Dermis blood vessel endothelial cell (primary cell): ENCODE measurements at places on chromosomes 6 and 20. TPM values are rescaled to one million over a fixed set of nuclear protein-coding genes. Genes with fewer than 3 reads are reported as not detected.

OR2H2 gene
- total RNA-seq, result not detected in 2 replicates

AGER gene
- total RNA-seq, result 0.74 and 0.85 TPM in 2 replicates

CDH4 gene
- 0.17 and 0.47 TPM in 2 replicates for total RNA-seq

MYH7B gene
- total RNA-seq, result under 0.01 and 0.17 TPM in 2 replicates

COL10A1 gene
- not detected in 2 replicates for total RNA-seq

TFAP2A gene
- under 0.01 and 0.05 TPM in 2 replicates for total RNA-seq

WASF1 gene
- total RNA-seq, result 11.4 and 22.0 TPM in 2 replicates

MICB gene
- total RNA-seq, result 14.5 and 29.3 TPM in 2 replicates

GFRAL gene
- not detected in 2 replicates for total RNA-seq

MUC22 gene
- total RNA-seq, result not detected in 2 replicates

ENPP5 gene
- total RNA-seq, result 0.17 TPM in 1 of 2 replicates, not detected in the other

IMPG1 gene
- total RNA-seq, result not detected in 2 replicates

OR2H1 gene
- not detected in 2 replicates for total RNA-seq

SLC35F1 gene
- total RNA-seq, result not detected in 2 replicates

- no peak for DNase-seq
Measured at GRCh38 chr6:69061066-69061465, 426.0 kb downstream of the ADGRB3 start.

DNA sequence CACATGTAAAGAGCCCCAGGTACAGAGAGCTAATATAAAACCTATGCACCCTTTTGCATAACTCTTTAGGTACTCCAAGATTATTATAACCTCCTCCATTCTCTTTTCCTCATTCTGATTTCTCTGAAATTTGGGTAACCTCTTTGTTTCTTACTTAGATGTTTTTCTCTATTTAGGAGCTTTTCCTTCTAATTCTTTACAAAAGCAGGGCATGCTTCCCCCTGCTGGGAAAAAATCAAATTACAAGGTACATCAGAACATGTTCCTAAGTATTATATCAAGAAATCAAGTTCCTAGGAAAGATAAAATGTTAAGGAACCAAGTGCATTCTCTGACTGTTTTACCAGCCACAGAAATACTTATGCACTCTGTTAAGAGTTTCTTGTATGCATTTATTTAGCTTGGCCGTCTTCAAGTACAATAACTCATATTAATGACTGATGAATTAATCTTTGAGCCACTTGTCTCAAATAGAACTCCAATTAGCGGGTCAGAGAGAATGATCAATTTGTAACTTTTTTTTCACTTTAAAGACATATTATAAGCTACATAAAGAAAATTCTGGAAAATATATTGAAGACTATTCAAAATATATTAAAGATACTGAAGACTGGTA is 2.1 kb downstream of the KHDRBS2 start:
- peak; percentile 21 for DNase-seq

GRCh38 chr20:56429502-56429901 is 17.4 kb downstream of the CASS4 start:
- DNase-seq, result peak; percentile 56

- no peak for DNase-seq
Measured at GRCh38 chr20:9966966-9967365, 67.8 kb upstream of the ANKEF1 start.

GRCh38 chr20:18645851-18646250 is 58.0 kb downstream of the DTD1 start:
- no peak for DNase-seq

GRCh38 chr6:22926790-22927354 is 357.5 kb downstream of the HDGFL1 start:
- peak; percentile 34 for DNase-seq

DNA sequence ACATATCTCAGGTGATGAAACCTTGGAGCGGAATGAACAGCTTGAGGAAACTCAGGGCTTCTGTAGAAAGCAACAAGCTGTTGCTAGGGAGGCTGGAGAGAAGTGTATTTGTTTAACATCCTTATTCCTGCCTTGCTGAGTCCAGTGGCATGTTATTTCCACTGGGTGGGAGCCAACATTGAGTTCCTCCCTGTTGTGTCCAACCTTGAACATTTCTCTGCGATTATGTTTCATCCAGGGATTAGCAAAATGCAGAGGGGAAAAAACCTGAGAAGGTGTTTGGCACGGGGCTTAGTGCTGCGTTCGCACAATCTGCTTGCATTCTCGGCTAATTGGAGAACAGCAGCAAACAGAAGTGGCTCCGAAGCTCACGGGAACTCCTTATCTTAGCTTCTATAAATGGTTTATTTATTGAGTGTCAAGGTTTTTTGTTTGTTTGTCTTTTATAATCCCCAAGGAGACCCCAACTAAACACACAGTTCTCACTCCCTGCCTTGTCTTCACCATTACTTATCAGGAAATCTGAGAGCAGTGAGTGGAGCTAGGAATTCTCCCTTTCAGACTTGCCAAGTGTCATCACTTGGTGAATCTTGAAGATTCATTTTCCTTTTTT is 412.8 kb downstream of the CDC5L start:
- DNase-seq, result no peak

DNA sequence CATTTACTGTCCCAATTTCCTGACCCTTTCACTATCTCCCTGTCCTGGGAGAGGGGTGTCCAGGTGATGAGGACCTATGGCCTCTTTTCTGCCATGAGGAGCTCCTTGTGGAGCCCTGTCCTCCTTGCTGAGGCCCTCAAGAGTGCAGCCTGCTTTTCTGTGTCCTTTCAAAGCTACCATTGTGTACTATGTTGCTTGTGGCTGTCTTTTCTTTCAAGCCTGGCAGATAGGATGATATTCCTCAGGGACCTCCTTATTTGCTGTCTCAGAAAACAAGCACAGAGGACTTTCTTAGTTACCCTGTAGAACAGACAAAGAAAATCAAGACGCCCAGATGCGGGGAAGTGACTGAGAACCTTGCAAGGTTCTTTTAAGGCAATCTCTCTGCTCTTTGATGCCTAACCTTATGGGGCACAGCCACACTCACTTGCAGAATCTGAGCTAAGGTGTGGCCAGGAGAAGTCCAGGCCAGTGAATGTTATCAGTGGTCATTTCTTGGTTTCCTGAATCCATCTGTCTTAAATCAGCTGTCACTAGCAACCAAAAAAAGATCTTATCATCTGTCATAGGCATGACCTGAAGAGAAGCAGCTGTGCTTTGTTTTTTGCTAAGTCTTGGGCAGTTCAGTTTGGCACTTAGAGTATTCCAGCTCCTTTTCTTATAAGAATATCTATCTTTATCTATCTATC is 17.2 kb downstream of the CARMIL1 start:
- no peak for DNase-seq

DNA sequence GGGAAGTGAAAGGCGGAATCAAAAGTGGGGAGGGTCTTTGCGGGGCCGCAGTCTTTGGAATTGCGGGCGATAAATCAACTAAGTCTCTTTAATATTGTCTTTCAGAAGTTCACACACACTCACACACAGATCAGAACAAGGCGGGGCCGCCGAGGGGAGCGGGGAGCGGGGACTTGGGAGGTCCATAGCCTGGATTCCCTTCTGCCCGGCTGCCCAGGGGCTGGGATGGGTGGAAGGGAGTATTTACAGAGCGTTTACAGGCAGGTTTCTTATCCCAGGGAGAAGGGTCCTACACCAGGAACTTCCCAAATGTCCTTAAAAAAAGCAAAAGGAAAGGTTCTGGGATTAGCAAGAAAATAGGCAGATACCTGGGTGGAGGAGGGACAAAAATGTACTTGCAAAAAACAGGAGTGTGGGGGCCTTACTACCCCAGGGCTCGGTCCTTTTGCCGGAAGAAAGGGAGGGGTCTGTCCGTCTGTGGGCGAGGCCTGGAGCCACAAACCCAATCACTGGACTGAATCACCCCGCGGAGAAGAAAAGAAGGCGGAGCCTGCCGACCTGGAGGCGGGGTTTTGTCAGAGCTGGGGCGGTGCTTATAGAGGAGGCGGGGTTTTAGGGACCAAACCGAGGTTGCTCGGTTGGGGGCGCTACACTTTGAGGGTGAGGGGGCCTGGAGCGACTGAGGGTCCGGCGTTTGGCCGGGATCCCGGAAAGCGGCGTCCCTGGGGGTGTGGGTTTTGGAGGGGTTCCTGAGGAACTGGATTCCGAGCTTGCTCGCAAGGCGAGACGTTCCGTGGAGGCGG is 3.2 kb downstream of the PRRT1 start:
- peak; percentile 53 for DNase-seq

DNA sequence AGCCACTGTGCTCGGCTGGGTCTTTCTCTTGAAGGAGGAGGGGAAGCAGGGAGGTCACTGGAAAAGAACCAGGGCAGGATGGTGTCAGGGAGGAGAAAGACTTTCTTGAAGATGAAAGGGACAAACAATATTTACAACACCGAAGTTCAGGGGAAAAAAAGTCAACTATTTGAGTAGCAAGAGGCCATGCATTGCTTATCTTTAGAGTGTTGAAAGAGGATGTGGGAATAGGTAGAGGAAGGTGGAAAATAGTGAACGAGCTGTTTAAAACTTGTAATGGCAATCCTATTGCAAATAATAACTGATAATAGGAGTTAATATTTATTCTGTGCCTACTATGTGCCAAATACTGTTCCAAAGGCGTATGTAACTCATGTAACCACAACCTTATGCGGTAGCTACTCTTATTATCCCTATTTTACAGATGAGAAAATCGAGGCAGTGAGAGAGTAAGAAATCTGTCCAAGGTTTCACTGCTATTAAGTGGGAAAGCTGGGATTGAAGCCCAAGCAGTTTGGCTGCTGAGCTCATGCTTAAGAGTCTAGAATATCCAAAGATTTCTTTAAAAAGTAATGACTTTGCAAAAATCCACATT is 12.7 kb upstream of the MLIP start:
- DNase-seq, result no peak

- DNase-seq, result no peak
Measured at GRCh38 chr6:167643716-167644115, 183.0 kb upstream of the AFDN start.

GRCh38 chr20:59786801-59787537 is 146.5 kb downstream of the SYCP2 start:
- no peak for DNase-seq

DNA sequence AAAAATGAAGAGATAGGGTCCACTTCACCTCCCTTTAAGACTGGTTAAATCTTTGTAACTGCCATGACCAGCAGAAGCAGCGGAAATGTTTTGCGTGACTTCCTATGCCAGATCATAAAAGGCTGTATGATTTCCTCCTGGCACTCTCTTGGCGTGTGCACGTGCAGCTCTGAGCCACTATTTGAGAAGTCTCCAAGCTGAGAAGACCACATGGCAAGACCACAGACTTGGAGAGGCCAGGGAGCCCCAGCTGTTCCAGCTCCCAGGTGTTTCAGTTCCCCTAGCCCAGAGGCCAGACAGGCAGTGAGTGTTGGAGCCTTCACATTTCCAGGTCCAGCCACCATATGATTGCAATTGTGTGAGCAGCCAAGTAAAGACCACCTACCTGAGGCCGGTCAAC is 259.3 kb upstream of the RIN2 start:
- no peak for DNase-seq

DNA sequence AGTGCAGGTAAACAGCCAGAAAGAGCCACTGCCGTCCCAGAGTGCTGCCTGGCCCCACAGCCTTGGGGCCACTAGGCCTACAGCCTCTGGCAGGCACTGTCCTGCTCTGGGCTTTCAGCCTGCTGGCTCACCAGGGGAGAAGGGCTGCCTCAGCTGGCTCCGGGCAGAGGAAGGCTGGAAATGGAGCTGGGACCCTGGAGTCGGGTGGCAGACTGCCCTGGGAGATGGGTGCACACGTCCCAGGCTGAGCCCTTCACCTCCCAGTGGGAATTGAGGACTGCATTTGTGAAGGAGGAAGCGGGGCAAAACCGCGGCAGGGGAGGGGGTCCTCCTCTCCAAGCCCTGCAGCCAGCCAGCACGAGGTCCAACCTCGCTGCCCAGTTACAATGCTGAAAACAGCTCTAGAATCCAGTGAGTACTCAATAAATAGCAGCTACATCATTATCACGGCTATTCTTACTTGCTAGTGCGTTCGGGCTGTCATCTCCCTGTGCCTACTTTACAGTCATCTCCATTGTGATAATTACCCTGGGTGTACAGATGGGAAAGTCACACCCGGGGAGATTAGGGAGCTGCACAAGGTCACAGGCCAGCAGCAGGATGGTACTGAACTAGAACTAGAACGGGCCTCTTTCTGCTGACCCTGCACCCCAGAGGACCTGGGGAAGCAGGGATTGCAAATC is 13.1 kb downstream of the ACSS1 start:
- DNase-seq, result no peak

GRCh38 chr6:20564777-20565176 is 30.5 kb downstream of the CDKAL1 start:
- peak; percentile 54 for DNase-seq

DNA sequence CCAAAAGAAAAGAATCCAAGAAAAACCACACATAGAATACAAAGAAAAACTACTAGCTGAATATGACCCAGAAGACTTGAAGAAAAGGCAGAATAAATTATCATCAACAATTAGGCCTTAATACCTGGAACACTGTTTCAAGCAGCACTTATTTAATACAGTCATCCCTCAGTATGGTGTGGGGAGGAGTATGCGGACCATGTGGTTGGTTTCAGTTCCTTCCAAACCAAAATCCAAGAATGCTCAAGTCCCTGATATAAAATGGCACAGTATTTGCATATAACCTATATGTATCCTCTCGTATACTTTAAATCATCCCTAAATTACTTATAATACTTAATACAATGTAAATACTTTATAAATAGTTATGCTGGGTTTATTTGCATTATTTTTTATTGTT is 16.1 kb downstream of the CDK19 start:
- DNase-seq, result no peak

GRCh38 chr6:89941763-89942497 is 47.7 kb downstream of the GJA10 start:
- no peak for DNase-seq

GRCh38 chr20:891706-892080 is 24.4 kb downstream of the ANGPT4 start:
- no peak for DNase-seq

DNA sequence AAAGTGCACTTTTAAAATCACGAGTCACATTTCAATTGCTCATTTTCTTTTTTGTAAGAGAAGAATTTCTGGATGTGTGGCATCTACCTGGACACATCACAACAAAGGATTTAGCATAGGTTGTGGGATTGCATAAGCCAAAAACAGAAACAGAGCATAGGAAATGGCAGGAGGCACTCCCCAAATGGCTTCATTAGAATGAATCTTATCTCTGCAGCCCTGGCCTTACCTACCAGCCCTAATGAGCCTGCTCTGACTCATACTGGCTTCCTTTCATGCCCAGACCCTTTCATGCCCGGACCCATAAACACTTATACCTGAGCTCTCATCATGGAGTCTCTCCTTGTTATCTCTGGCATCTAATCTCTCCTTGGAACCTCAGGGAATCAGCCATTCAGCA is 23.9 kb upstream of the SPTLC3 start:
- no peak for DNase-seq

DNA sequence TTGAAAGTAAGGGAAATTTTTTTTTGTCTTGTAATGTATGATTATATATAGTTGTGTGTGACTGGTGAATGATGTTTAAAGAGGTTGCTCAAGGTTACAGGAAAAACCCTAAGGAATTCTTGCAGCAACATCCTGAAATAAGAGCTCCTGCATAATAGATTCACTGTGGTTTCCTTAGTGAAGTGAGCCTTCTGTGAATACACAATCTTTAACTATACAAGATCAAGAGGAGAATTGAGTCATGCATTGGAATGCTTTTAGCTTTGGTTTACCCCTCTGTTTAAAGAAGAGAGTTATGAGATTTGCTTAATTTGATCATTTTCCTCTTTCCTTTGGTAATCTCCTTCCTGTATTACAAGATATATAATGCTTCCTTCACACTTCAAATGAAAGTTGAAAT is 141.6 kb upstream of the EYA4 start:
- DNase-seq, result no peak
